M059J (cell line): ENCODE measurements at places on chromosomes 2 and 18. TPM values are rescaled to one million over a fixed set of nuclear protein-coding genes. Genes with fewer than 3 reads are reported as not detected.

DNA sequence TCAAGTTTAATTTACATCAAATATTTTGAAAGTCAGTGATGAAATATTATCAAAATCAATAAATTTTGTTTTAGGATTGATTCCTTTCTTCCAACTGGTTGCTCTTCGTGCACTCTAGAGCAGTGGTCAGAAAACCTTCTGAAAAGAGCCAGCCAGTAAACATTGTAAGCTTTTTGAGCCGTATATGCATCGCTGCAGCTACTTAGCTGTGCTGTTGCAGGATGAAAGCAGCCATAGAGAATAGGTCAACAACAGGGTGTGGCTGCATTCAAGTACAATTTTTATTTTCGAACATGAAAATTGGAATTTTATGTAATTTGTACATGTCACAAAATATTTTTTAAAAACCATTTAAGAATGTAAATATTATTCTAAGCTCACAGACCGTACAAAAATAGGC, 94.9 kb downstream of the MGAT5 start:
- no peak for DNase-seq

DNA sequence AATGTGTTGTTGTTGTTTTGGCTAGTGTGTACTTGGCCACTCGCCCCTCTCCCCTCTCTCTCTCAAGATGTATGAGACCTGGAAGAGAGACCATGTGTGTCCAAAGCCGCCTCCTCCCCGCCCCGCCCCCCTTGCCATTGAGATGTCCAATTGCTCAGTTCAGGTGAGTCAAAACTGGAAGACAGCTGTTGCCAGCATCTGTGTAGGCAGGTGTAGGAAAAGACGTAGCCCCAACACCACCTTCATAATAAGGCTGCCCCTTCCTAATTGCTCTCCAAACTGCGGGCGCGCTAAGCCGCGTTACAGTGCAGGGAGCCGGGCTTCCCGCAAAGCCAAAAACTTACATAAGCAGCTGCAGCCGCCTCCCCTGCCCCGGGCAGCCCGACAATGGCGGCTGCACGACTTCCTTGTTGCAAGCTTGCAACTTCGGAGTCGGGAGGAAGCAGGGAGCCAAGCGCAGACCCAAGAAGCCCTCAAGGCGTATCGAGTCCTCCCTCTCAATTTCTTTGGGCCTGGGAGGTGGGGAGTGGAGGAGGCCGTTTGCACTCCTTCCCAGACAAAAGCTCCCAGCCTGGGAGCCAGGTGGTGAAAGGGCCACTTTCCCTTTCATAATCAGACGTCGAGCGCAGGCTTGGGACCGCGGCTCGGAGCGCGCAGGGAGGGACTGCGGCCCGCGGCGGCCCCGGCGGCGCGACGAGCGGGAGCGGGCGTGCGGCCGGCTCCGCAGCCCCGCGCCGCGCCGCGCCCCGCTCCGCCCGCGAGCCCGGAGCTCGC, 882 bp downstream of the ZBTB14 start:
- peak; percentile 63 for DNase-seq

DNA sequence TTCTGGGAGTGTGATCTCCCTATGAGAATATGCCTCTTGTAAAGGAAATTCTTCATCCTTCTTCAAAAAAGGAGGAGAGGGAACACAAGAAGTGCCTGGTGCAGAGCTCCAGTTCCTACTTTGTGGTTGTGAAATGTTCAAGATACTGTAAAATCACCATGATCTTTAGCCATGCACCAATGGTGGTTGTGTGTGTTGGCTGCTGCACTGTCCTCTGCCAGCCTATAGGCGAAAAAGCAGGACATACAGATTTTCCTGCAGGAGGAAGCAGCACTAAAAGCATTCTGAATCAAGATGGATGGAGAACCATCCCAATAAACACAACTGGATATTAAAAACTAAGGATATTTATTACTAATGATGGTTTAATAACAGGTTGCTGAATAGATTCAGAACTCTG, 6.2 kb upstream of the KLHL14 start:
- DNase-seq: no peak

DNA sequence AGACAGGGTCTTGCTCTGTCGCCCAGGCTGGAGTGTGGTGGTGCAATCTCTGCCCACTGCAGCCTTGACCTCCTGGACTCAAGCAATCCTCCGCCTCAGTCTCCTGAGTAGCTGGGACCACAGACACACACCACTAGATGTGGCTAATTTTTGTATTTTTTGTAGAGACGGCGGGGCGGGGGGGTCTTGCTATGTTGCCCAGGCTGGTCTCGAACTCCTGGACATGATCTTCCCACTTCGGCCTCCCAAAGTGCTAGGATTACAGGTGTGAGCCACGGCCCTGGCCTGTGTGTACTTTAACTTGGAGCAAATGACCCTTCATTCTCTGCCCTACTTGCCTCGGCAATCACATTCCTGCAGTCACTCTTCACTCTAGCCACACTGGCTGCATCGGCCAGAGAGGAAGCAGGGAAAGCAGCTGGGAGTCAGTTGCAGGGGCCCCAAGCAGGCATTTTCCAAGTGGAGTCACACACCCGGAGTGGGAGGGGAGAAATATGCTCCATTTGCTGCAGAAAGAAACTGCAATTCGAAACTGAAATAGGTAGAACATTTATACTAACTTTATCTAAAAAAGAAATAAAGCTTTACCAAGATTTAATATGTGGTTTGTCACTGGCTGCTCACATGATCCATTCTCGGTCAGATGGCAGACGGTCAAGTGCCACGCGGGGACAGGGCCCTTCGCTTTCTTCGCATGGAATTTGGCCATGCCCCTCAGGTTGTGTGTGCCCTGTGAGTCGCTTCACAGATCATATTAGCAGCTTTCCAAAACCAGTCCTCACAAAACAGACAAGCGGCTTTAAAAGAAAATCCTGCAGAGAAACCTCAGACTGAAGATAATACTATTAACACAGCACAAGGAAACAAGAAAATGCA, 37.1 kb downstream of the FAM161A start:
- DNase-seq: no peak

GRCh38 chr2:85314884-85315242, 12.9 kb downstream of the TGOLN2 start:
- DNase-seq: no peak

DNA sequence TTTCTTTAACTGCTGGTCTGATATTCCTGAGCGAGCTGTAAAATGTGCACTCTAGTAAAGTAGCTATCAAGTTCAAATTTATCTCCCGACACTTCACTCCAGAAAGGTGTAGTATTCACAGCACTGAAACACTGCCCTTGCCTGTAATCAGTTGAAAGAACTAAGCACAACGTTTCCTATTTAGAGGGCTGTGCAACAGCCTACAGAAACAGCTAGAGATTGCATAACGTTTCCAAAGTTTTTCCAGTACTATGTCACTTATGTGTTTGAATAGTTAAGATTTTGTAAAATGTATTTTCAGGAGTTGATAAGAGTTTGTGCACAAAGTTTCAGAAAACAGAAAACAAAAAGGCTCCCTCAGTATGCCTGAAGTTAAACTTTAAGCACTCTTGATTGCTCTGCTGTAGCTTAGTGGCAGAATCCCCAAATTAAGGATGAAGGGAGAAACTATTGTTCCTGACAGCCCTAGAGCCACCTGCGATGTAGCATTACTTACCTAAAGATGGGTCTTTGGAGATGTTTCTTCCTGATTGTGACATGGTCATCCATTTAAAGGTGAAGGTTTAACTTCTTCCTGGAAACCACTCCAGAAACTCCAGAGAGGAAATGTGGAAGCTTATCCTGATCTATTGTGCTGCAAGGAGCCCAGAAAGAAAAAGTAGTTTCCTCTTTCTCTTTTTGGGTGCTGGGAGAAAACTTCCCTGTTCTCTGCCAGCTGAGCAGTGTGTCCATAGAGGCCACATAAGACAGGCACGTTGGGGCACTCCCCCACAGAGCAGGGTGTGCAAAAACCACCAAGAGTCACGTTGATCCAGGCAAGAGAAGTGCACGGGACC, 536 bp downstream of the PDE1A start:
- DNase-seq: no peak

- DNase-seq: peak; percentile 95
These were observed 230.4 kb upstream of the SPRED2 start for GRCh38 chr2:65662654-65663432.

DNA sequence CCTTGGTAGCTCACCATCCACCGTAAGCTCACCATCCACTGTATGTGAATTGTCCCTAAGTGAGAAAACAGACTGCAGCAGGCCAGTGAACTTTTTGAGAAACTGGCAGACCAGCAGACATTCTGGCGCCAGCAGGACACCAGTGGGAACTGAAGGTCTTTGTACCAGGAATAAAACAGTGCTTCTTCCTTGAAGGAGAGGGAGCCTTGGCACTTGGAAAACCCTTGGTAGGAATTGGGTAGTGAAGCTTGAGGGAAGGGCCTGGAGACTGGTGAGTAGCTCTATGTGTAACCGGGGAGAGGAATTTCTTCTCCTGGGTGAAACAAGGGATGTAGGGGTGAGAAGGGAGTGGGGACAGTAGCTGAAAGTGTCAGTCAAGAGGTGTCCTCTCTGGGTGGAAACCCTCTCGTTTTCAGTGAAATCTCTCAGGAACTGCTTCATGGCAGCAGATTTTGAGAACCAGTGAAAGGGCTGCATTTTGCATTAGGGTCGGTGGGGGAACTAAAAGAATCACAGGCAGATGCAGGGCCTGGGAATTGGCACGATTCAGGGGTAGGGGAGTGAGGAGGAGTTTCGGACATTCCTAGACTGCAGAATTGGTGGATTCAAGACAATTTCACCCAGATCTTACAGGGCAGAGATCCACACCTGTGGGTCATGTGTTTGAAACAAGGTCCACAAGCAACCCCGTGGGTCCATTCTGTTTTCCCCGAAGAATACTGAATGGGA, 131.5 kb upstream of the DLX2 start:
- DNase-seq: no peak

- peak; percentile 89 for DNase-seq
These were observed 68.4 kb upstream of the ITM2C start for GRCh38 chr2:230796280-230796862.

Gene CTLA4
- not detected in 2 replicates for total RNA-seq

Gene SGPP2
- total RNA-seq: 0.05 TPM in 1 of 2 replicates, not detected in the other

Gene OR6B2
- not detected in 2 replicates for total RNA-seq

Gene DSC2
- not detected in 2 replicates for total RNA-seq
